Fibroblast of villous mesenchyme (primary cell): ENCODE measurements at places on chromosomes 4 and X.

- no peak for DNase-seq
These were observed 113.3 kb upstream of the OTUD4 start for GRCh38 chr4:145293658-145294057.

DNA sequence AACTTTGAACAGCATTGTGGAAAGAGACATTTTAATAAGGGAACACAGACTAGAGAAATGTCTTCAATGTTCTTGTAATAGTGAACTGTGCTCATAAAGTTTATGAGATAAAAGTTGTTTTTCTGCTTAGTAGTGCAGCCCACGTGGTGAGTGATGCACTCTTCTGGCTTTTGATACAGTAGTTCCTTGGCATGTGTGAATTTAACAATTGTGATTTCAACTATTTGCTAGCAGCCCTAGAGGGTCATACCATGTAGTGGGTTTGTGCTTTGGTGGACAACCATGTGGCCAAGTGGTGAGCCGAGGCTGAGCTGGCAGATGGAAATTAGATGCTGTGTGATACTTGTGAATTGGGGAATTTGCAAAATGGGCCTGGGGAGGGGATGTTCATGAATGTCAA, 116.2 kb upstream of the SLC4A4 start:
- DNase-seq = no peak

DNA sequence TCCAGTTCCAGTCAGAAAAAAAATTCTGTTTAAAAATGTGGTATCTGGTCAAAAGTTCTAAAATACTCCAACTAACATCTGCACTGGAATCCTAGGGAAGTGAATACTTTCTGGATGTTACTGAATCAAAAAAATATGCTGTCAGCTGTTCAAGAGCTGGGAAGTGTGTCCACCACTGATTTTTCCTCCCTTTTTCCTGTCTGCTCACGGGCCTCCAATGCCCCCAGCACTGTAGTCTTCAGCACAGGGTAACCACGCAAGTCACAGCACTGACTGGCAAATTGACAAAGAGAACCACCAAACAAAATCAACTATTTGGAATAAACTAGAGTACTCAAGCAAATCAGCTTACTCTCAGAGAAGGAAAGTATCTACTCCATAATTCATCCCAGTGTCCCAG, 9.9 kb downstream of the VEGFC start:
- DNase-seq = no peak

GRCh38 chr4:64538219-64538618, 129.0 kb upstream of the TECRL start:
- DNase-seq = no peak

DNA sequence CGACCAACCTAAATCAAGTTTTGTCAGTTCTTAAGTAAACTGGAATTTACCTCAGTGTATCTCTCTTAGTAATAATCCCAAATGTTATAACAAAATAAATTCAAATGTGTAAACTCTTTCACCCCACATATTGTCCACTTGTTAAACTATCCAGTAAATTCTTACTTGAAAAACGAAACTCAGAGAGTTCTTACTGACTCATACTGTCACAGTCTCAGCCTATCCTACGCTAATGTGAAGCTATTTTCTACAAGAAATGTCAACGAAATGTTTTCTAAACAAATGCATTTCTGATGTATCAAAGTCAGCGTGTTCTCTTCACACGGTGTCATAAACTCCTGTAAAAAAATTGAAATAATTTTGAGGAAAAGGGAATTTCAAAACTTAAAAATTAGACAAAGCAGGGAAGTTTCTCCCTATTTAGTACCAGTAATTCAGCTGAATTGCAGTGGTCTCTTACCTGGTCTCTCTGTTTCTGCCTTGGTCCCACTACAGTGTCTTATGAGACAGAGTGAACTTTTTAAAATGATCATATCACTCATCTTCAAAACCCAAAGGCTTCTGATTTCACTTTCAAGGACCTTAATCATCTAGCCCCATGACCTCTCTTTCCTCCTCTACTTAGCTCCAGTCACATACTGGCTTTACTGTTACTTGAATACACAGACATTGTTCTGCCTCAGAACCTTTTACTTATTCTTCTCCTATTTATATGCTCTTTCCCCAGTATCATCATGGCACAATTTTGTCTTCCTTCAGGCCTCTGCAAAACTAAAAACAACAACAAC, 63.3 kb downstream of the DCAF8L1 start:
- peak; percentile 9 for DNase-seq

DNA sequence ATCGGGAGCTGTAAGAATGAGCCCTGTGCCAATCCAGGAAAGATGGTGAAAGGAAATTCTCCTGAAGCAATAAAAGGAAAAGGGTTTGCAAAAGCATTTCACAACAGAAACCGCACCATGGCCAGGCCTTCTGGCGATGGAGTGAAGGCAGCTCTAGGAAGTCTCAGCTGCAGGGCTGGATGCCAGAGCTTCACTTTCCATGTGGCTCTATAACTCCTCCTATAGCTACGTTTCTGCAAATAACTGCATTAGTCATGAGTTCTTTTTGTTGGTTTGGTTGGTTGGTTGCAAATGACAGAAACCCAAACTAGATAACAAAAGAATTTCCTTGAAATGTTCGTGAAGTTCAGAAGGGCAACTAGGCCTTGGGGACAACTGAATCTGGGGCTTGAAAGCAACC, 84.6 kb downstream of the RELL1 start:
- peak; percentile 95 for DNase-seq

DNA sequence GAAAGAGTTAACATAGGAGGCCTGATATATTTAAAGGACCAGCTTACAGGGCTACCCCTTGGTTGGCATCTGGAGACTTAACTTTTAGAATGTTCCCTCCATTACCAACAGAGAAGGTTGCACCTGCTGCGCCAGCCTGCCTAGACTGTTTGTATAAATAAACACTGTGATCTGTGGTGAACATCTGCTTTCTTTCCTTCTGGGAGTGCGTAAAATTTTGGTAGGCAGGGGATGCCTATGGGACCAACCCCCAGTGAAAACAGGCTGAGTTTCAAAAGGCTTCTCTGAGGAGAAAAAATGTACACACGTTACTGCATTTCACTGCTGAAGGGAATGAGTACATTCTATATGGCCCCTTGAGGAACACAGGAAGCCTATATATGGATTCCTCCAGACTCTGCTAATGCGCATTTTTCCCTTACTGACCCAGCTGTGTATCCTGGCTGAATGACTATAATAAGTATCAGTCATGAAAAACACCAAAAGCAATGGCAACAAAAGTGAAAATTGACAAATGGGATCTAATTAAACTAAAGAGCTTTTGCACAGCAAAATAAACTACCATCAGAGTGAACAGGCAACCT, 13.8 kb downstream of the CENPC start:
- DNase-seq = no peak

- no peak for DNase-seq
These were observed 137.3 kb upstream of the ANXA10 start for GRCh38 chr4:167955006-167955405.

GRCh38 chrX:30702736-30703135, 49.5 kb downstream of the GK start:
- peak; percentile 79 for DNase-seq

DNA sequence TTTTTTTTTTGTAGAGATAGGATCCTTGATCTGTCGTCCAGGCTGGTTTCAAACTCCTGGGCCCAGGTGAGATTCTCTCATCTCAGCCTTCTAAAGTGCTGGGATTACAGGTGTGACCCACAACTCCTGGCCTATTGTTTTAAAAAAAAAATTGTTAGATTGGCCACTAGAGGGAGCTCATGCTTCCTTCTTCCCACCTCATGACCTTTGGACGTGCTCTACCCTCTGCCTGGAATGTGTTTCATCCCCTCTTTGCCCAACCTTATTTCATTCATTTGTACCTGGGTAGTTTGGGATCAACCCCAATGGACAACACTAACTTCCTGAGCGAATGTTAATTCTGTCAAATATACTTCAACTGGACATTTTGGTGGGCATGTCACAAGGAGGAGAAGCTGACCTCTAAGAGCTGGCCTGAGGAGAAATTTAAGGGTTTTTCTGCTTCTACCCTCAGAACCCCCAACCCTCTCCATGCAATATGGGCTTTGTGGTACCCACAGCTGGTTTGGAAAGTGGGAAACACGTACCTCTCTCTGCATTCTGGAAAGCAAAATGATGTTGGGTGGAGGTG, 6.4 kb downstream of the PPEF2 start:
- peak; percentile 30 for DNase-seq

DNA sequence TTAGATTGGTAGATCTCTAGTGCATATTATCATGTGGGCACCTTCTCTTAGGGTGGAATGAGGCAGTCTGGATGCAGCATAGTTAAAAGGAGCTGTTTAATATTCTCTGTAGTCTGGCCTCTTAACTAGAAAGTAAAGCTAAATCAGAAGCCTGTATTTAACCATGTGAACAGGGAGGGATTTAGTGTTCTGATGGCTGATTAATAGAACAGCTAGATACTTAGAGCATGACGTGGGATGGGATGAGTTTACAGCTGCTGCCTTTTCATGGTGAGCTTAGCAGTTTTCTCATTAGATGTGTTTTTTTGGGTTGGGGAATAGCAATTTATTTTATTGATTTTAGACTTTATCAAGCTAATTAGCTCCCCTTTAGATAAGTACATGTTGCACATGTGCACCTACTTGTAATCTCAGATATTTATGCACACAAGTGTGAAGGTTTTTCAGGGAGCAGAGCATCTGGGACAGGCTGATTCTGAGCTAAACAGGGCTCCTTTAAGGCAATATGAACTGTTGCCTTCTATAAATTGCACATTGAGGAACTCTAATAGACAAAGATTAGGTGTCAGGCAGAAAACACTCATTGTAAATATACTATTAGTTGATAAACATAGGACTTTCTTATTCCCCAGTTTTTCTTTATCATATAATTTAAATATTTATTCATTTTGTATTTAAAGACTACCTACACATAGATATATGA, 34.1 kb downstream of the YIPF6 start:
- peak; percentile 55 for DNase-seq

- DNase-seq = no peak
These were observed 29.2 kb upstream of the LARP1B start for GRCh38 chr4:128031756-128032384.

DNA sequence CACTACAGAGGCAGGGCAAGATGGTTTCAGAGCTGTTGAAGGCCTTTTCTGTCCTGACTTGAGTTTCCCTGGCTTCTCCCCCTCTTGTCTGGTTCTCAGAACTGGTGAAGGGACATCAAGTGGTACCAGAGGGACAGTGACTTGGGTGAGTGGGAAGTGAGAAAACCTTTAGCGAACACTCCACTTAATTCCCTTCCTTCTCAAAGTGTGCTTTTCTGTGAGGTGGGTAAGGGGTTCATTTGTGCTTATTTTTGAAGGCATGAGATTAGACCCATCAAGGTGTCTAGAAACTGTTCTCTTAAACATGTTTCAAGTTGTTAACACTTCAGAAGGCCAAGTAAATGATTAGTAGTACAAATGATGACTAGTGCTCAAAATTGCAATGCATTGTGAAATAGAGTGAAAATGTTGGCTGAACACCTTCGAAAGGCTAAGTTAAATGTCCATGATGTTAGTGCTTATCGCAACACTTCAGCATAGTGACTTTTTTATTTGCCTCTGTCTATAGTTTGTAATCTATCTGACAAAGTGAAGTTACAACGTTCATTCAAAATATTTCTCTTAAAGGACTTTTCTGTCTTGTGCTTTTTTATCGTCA, 2.8 kb downstream of the AREG start:
- no peak for DNase-seq

DNA sequence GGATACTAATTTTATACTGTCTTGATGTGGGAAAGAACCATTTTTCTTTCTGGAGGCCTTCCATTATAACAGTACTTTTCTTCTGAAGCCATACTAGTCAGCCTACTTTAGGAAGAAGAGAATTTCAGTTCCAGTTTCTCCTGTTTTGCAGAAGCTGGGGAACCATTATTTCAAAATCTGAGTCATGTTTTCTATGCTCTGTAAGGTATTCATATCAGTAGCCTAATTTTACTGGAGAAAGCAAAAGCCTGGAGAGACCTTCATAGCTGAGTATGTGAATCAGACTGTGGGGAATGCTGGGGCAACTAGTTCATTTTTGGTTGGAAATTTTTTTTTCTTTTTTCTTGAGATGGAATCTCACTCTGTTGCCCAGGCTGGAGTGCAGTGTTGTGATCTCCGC, 22.4 kb downstream of the AFF1 start:
- DNase-seq = peak; percentile 48

DNA sequence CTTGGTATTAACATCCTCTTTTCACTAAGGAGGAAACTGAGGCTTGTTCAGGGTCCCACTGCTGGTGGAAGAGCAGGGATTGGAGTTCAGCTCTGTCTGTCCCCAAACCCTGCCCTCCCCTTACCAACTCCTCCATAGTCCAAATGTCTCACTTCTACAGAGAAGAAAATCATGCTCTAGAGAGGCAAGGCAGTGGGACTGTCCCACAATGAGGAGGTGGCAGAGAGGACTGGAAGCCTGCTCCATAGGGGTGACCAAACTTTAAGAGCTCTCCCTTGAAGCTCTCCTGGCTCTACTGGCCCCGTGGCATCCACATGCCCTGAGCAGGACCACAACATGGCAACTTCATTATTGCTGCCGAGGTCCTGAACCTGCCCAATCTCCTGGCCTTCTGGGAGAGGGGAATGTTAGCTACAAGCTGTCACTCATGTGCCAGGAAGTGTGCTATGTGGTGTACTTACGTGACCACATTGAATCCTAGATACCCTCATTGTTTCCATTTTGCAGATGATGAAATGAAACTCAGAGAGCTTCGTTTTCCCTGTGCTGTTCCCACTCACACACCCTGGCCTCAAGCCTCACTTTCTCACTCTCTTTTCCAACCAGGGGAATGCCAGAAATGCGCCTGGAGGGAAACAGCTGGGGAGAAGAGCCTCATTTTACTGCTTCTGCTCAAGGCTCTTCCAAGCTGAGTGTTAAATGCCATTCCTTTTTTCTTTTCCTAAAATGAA, 71.5 kb downstream of the ANAPC4 start:
- peak; percentile 72 for DNase-seq

- DNase-seq = no peak
These were observed 847.8 kb downstream of the TRIML1 start for GRCh38 chr4:188987011-188987410.

GRCh38 chrX:100413229-100413628, 3.2 kb upstream of the PCDH19 start:
- DNase-seq = peak; percentile 57

DNA sequence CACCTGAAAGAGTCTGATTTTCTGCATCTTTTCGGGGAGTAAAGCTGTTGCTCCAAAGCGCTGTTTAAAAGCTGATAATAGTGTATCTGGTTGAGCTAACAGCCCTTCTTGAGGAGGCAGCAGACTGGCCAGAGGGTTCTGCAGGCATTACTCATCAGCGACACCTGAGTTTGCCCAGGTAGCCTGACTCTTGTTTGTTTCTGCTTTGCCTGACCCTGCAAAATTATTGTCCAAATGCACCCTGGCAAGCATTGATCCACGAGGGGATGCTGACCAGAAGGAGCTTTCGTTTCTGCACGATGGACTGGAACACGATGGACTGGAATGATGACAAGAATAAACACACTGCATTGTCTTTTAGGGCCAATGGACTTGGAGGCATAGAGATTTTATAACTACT, 6.2 kb downstream of the CD99 start:
- no peak for DNase-seq

- DNase-seq = no peak
These were observed 17.2 kb upstream of the PDHA1 start for GRCh38 chrX:19326567-19326966.

- DNase-seq = peak; percentile 45
These were observed 173.7 kb upstream of the FAT4 start for GRCh38 chr4:125140966-125141495.
